ENCODE measurements at places on chromosomes 11 and 22. TPM values are rescaled to one million over a fixed set of nuclear protein-coding genes. Genes with fewer than 3 reads are reported as not detected.

The ZP1 gene
- not detected for total RNA-seq

The CCDC188 gene
- total RNA-seq = 0.10 TPM

The SGSM1 gene
- total RNA-seq = not detected

The TSSK2 gene
- total RNA-seq = not detected

DNA sequence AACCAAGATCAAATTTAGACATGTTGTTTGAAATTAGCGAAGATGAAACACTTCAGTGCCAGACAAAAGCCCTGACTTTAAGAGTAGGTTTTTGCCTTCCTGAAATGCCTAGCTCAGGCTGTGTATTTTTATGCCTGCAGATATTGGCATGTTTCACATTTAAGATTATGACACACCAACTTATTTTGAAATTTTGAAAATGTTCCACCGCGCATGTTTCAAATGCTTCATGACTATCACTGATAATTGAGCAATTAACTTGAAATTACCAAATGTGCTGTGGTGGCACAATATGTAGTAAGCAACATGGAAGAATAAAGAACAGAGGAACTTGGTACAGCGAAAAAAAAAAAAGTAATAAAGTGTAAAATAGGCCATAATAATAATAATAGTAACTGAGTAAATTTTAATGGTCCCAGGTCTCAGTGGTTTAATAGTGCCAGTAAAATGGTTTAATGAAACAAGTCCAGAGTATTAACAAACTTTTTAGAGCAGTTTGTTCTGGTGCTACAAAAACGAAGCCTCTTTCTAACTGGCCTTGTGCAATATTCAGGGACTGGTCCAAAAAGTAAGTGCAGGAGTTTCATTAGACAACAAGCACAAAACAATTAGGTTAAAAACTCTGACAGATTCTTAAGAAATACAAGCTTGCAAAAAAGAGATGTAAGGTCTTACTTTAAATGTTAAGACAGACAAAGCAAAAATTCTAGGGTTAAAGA lies 112.5 kb upstream of the SOX6 start:
- DNase-seq = no peak

DNA sequence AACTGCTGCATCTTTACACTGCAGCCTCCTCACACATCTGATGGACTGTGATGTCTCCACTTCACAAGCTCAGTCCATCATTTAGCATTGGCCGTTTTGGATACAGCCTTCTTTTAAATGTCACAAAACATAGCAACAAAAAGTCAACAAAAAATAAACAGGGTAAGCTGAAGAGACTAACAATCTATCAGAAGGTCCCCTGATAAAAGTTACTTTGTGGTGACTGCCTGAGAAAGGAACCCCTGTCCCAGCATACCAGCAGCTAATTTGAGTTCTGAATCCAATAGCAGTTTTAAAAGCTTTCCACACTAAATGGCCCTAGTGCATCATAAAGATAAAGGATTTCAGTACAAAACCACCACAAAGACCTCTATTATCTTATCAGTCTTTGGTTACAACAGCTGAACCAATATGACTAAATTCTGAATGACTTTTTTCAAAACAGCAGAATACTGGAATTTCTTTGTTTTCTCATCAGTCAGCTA lies 162.4 kb downstream of the SOX6 start:
- DNase-seq = no peak

- DNase-seq = peak; percentile 90
Measured at GRCh38 chr11:10857709-10858438, at the start of gene ZBED5. TSS of gene ZBED5 (minus strand) at chr11:10858053. CDS start at chr11:10854945, 3,108 bp downstream.

Data from renal cortical epithelial cell (primary cell).